WTC11 (cell line): ENCODE measurements at places on chromosomes 1 and 21.

- DNase-seq: no peak
Measured at GRCh38 chr1:107501081-107501605, 360.3 kb downstream of the NTNG1 start.

DNA sequence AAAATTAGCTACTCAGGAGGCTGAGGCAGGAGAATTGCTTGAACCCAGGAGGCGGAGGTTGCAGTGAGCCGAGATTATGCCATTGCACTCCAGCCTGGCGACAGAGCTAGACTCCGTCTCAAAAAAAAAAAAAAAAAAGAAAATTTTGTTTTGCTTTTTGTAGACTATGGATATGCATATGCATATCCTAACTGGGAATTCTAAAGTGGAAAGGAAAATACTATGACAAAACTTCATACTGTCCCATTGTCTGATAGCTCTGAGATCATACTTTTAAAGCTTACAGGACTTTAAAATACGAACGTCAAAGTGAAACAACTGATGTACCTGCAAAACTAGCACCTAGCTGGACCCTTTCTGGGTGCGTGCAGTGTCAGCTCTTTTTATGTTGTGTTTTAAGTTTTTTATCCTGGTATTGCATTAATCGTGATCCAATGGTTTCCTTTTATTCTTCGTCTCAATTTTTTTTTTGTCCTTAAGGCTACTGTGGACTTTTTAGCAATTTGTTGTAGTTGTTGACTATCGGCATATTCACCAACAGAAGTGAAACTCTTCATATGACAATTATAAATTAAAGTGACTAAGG is 19.2 kb downstream of the SPRTN start:
- no peak for DNase-seq

GRCh38 chr1:175405766-175406165 is 213.2 kb upstream of the KIAA0040 start:
- no peak for DNase-seq

DNA sequence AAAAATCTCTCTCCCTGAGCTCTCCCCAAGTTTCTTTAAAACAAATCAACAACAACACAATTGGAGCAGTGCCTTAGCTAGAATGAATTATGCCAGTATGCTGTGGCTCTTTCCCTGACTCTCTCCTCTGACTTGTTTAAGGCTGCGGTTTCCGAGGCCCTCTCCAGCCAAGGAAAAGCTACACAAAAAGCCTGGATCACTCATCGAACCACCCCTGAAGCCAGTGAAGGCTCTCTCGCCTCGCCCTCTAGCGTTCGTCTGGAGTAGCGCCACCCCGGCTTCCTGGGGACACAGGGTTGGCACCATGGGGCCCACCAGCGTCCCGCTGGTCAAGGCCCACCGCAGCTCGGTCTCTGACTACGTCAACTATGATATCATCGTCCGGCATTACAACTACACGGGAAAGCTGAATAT is 1.9 kb downstream of the S1PR1 start:
- DNase-seq: peak; percentile 93

DNA sequence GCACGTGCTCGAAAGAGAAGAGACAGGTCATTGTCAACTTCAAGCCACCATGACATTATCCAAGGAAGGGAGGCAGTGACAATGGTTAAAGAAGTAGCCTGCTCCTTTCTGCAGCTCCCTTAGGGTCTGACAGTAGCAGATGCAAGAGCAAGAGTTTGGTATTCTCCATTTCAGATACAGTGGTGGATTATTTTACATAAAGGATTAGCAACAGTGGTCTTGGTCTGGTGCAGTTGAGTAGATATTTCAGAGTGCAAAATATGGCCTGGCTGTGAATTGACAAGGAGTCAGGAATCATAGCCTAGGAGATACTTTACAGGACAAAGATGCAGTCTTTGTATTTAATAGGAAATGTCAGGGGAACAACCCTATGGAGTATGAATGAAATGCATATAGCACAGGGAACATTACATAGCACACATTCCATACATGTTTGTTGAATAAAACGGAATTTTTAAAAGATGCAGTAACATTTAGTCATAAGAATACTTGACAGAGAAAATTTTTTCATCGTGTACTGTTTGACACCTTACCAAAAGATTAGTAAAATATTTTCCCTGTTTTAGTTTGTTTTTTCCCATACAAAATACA is 41.8 kb downstream of the CHRM3 start:
- DNase-seq: no peak

- no peak for DNase-seq
Measured at GRCh38 chr1:183205196-183205781, 19.2 kb downstream of the LAMC2 start.

DNA sequence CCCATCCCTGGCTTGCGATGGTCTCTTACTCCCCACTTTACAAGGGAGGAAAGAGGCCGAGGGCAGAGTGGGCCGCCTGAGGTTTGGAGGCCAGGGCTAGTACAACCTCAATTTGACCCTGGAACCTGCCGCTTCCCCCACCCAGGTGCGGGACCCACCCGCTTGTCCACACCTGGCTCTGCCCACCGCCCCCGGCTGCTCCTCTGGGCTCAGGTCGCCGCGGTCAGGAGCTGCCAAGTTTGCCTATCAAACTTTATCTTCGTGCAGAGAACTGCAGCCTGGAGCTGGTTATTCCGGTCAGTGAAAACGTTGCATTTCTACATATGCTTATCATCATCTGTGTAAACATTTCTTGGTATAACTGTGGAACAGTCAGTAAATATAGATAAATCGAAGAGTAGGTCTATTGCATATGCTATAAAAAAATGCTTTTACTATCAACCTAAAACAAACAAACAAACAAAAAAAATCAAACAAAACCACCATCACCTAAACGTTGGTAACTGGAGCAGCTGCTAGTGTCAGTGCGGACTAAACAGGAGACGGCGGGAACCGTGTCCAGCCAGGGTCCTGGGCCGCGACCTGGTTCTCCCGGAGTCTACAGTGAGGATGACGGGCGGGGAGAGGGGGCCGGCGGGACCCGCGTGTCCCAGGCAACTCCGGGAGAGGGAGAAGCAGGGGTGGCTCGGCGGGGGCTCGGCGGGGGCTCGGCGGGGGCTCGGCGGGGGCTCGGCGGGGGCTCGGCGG is 906 bp upstream of the ADARB1 start:
- peak; percentile 54 for DNase-seq

GRCh38 chr1:17134034-17134433 is 14.8 kb upstream of the PADI2 start:
- DNase-seq: no peak

GRCh38 chr1:233790662-233791371 is 113.7 kb upstream of the SLC35F3 start:
- peak; percentile 16 for DNase-seq

- DNase-seq: no peak
Measured at GRCh38 chr1:159935719-159936272, 9.6 kb downstream of the IGSF9 start.

GRCh38 chr21:35052801-35053200 is 3.7 kb upstream of the RUNX1 start:
- no peak for DNase-seq

DNA sequence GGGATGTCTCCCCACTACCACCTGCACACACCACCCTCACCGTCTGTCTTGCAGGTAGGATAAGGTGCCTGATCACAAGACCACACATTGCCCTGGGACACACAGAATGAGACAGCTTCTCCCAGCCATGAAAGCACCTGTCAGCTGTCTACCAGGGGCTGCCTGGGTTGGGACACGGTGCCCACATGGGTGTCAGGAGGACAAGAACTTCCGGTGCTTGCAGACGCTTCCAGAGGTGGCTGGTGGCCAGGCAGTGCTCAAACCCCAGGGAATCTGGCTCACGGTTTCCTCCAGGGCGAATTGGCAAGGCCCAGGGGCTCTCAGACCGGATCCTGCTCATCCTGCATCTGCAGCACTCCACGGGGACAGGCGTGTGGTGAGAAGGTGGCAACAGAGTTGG is 182.6 kb upstream of the ARHGEF16 start:
- DNase-seq: no peak

GRCh38 chr1:50720457-50721053 is 239.5 kb downstream of the FAF1 start:
- DNase-seq: no peak

DNA sequence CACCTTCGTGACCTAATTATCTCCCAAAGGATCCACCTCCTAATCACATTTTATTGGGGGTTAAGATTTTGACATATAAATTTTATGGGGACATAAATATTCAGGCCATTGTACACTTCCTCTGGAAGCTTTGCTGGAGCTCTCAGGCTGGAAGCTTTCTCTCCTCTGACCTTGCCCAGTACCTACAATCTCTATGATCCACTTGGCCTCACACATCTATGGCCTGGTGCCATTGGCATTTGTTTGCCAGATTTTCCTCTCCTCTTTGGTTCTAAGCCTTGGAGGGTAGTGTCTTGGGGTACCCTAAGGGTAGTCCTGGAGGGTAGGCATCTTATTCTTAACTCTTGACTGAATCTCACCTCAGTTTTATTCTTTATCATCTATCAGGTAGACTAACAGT is 79.0 kb downstream of the HLX start:
- DNase-seq: no peak

DNA sequence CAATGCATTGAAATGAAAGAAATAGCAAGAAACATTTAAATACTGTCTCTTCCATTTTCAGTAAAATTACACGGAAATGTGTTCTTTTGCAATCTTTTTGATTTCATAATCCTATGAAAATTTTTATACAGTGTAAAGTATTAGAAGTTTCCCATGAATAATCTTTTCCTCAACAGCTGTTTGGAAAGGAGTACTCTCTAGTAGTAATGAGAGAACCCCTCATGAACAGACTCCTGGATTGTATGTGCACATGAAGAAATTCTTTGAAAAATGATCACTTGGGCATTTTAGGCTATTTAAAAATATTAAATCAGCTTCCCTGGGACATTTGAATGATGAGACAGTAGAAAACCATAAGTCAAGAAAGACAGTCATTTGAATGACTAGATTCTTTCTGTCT is 64.4 kb downstream of the LHX9 start:
- no peak for DNase-seq

DNA sequence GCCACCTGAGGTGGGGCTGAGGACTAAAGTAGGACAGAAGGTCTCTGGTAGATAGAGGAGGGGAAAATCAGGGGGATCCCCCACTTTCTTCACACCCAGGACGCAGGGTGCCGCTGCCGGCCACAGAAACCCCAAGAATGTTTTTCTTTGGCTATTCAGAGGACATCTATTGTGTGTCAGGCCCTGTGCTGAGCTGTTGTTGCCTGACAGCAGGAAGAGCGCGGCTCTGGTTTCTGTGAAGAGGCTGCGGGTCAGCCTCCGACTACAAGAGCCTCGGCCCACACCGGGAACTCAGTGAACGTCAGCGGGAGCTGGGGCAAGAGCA is 407 bp upstream of the PIGV start:
- no peak for DNase-seq

DNA sequence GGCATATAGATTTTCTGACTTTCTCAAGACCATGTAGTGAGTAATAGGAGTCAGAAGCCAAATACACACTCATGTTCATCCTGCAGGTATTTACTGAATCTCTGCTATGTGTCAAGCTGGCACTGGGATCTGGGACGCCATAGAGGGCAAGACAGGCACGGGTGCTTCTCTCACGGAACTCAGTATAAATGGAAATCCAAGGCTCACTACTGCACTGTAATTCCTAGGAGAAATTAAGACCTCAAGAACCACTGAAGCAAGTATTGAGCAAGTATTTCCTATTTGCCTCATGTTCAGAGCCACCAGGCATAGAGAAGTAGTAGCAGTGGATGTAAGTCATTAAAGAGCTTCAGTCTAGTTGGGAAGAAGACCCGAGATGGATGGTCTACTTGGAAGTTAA is 38.9 kb downstream of the EIF2D start:
- DNase-seq: no peak

DNA sequence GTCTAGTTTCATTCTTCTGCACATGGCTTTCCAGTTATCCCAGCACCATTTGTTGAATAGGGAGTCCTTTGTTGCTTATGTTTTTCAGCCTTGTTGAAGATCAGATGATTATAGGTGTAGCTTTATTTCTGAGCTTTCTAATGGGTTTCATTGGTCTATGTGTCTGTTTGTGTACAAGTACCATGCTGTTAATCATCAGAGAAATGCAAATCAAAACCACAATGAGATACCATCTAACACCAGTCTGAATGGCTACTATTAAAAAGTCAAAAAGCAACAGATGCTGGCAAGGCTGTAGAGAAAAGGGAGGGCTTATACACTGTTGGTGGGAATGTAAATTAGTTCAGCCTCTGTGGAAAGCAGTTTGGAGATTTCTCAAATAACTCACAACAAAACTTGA is 321.5 kb upstream of the PTBP2 start:
- DNase-seq: no peak

- no peak for DNase-seq
Measured at GRCh38 chr1:182641561-182641960, 37.4 kb upstream of the RGS16 start.

GRCh38 chr1:80310703-80311245 is 1304.2 kb upstream of the ADGRL4 start:
- no peak for DNase-seq

GRCh38 chr1:201737352-201738060 is 91.5 kb upstream of the IPO9 start:
- no peak for DNase-seq

GRCh38 chr21:46159841-46160656 is 4.7 kb upstream of the FTCD start:
- DNase-seq: no peak

DNA sequence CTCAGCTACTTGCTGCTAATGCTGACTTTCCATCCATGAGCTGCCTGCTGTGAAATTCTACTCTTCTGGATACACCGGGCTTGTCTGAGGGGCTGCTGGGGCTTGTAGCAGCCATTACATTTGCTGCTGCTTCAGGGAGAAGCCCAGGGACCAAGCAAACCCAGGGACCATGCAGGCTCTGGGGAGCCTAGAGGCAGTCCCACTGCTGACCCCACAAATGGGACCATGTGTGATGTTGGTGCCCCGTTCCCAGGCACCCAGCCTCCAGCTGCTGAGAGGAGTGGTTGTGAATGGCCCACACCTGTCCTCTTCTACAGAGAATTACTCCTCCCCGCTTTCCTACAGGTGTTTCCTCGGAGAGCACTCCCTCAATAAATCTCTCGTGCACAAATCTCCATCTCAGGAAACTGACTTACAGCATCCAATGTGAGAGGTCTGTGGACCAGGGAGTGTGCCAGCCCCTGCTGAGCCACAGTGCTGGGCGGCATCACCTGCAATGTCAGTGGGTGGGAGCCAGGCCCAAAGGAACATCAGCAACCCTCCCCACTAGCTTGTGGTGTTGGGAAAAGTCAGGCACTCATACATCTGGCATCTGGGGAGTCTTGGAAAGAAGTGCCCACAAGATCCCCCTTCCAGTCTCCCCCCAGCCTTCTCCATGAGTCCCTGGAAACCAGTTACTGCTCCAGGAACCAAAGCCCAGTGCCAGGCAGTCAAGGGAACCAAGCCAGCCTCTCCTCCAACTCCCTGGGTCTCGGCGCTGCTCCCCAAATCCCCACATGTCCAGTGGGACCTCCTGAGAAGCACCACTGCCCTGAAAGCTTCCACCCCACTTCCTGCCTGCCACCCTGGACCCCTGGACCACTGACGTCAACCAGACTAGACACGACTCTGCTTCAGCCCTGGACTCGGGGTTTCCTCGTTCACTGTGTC is 65.1 kb downstream of the TCP10L start:
- DNase-seq: no peak

GRCh38 chr1:175702079-175702795 is 41.2 kb downstream of the TNR start:
- no peak for DNase-seq
